Activated CD4-positive, alpha-beta T cell treated with anti-CD3 and anti-CD28 coated beads for 1 hour (primary cell): ENCODE measurements at places on chromosomes 6 and 20.

GRCh38 chr6:80886475-80886874 lies 780.0 kb downstream of the BCKDHB start:
- DNase-seq = no peak

DNA sequence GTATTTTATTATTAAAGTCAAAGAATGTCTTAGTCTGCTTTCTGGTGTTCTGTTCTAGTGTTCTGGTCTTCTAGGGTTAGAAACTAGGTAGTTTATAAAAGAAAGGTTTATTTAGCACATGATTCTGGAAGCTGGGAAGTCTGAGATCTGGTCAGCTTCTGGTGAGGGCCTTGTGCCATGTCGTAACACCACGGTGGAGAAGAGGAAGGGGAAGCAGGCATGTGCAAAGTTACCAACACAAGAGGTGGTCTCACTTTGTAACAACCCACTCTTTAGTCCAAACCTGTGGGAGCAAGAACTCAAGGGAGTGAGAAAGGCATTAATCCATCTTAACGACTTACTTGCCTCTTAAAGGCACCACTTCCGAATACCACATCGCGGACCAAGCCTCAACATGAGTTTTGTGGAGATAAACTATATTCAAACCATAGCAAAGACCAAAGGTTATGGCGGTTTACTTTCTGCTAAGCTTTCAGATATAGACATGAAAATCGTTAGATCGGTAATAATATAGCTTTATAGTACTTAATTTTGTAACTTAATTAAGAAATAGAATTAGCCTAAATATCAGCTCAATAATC lies 99.4 kb downstream of the NCOA3 start:
- no peak for DNase-seq

DNA sequence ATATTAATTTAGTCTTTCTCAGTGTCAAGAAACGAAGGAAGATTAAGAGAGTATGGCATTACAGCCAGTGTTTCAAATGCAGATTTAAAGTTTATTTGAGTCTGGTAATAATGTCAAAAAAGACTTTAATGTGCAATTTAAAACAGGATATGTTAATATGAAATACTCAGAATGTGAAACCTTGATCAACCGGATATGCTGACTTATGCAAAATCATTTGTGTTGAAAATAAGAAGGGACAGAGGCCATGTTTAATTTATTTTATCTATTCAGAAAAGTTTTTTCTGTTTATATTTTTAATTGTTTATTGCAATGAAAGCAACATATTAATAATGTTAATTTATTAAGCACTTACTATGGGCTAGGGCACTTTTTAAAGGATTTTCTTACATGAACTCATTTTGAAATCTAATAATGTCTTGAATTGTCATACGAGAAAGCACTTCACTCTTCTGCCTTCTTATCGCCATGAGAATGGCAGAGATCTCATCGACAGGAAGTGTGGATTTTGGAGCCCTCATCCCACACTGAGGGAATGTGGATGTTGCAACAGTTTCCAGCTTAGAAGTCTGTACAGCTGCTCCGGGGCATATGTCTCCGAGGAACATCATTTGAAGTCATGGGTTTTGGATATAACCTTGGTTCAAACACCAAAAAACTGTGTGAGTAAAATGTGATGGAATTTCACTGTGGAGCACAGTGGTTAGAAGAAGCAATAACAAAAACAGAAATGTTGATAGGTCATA lies 1410.4 kb downstream of the EPHA7 start:
- no peak for DNase-seq

GRCh38 chr6:31547727-31548543 lies 527 bp downstream of the NFKBIL1 start:
- no peak for DNase-seq

DNA sequence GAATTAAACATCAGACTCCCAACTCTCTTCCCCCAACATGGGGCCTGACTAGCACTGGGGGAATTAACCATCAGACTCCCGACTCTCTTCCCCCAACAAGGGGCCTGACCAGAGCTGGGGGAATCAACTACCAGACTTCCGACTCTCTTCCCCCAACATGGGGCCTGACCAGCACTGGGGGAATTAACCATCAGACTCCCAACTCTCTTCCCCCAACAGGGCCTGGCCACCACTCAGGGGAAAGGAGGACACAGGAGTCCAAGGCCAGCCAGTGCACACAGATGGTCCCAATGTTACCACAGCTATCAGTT lies 13.1 kb downstream of the CST7 start:
- no peak for DNase-seq

DNA sequence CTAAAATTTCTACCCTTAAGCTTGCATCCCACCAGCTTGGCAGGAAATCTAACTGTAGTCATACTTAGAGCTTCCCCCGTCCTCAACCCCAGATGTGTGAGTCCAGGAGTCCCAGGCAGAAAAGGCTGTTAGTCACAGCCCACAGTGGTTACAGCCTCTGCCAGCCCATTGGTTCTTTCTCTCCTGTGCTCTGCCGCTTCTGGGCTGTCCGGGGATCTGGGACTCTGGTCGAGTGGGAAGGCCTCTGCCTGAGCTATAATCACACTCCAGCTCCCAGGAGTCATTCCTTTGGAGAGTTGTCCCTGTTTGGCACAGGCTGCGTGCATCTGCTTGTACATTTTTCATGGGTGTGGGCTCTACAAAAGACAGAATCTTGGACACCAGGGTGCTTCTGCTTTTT lies 45.6 kb upstream of the FYN start:
- no peak for DNase-seq

- DNase-seq = no peak
Measured at GRCh38 chr20:56439771-56440291, 27.8 kb downstream of the CASS4 start.

- no peak for DNase-seq
Measured at GRCh38 chr6:75147512-75147911, 58.3 kb downstream of the COL12A1 start.

- no peak for DNase-seq
Measured at GRCh38 chr6:32187009-32187709, 2.8 kb downstream of the PBX2 start.

DNA sequence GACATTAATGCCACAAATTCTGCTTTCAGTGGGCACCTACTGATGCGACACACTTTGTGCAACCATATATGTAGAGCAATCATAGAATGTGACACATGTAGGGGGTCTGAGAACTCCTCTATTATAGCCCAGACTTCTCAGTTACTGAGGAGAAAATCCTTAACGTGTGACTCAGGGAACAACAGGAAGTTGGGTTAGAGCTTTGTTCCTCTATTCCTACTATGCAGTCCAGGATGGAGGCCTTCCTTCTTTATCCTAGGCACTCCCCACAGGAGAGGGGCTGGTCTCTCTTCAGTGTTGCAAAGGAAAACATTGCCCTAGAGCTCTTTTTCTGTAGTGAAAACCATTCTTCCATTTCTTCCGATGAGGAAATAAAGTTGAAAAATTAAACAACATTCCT lies 39.6 kb upstream of the RCAN2 start:
- no peak for DNase-seq

GRCh38 chr6:149941583-149942460 lies at the start of gene ULBP2:
Gene ULBP2 (plus strand): TSS chr6:149942014. CDS start chr6:149942073, 59 bp downstream.
- peak; percentile 83 for DNase-seq

- DNase-seq = no peak
Measured at GRCh38 chr6:20208687-20209378, 3.4 kb downstream of the MBOAT1 start.

- no peak for DNase-seq
Measured at GRCh38 chr6:123879749-123880148, 76.1 kb downstream of the NKAIN2 start.

- DNase-seq = no peak
Measured at GRCh38 chr6:73134588-73134987, 90.7 kb downstream of the KHDC1L start.

GRCh38 chr6:43428112-43428570 lies 800 bp downstream of the ABCC10 start:
- no peak for DNase-seq

DNA sequence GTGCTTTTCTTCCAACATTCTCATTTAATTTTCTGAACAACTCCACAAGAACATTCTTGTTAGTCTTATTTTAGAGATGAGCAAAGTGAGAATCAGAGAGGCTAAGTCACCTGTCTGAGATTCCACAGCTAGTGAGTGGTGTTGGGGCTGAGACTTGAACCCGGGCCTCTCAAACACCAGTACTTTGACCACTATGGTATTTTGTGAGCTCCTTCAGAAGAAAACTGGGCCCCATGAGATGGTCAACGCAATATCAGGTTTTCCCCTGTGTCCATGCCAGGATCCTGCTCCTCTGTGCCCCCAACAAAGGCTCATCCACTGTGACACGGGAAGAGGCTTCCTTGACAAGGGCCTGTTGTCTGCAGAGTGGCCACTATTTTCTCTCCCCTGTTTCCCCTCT lies 51.9 kb downstream of the MAFB start:
- no peak for DNase-seq

- no peak for DNase-seq
Measured at GRCh38 chr6:4459032-4459431, 317.2 kb upstream of the CDYL start.

DNA sequence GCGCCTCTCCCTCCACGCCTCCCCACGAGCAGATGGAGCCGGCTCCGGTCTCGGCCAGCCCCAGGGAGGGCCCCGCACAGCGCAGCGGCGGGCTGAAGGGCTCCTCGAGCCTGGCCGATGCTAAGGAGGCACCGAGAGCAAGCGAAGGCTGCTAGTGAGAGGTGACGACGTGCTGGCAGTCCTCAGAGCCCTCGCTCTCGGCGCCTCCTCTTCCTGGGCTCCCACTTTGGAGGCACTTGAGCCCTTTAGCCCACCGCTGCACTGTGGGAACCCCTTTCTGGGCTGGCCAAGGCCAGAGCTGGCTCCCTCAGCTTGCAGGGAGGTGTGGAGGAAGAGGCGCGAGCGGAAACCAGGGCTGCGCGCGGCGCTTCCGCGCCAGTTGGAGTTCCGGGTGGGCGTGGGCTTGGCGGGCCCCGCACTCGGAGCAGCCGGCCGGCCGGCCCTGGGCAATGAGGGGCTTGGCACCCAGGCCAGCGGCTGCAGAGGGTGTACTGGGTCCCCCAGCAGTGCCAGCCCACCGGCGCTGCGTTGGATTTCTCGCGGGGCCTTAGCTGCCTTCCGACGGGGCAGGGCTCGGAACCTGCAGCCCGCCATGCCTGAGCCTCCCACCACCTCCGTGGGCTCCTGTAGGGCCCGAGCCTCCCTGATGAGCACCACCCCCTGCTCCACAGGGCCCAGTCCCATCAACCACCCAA lies 2.5 kb upstream of the TMEM14C start:
- peak; percentile 29 for DNase-seq

DNA sequence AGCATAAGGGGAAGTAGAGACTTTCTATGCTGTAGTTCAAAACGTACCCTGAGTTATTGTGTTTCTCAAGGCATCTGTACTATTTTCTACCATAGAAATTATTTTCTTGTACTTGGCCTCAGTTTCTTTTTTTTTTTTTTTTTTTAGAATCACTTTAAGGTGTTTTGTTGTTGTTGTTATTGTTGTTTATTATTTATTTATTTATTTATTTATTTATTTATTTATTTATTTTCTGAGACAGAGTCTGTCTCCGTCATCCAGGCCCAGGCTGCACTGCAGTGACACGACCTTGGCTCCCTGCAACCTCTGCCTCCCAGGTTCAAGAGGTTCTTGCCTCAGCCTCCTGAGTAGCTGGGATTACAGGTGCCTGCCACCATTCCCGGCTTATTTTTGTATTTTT lies 179.1 kb downstream of the GRIK2 start:
- DNase-seq = no peak

DNA sequence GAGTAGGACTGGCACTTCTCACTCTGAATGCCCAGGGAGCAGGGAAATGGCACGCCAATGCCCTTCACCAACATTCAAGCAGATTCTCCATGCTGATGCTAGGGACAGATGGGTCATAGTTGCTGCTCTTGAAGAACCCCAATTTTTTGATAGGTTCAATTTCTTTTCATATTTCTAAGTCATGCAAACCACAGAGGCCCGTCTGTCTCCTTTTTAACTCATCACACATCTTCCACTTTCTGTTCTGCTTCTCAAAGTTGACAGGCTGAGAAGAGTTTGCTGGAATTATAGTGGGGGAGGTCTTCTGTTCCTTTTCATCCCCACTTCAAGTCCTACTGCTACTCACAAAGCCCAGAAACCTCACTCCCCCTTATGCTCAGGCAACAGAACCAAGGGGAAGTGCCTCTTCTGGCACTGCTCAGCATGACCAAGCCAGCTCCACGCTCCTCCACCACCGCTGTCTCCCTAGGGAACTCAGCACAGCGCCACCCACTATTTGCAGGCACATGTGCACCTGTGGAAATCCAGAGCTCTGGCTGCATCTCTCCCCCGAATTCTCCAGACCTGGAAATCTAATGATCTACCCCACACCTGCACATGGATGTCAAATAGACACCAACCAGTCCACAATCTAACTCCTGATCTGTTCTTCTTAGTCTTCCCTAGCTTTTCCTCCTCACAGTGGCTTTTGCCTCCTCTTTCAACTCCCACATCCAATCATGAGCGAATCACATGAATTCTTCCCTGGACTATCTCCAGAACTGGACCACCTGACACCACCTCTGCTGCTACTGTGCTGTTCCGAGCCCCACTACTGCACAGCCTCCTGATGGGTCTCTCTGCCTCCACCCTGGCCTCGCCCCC lies 10.7 kb downstream of the ZBTB24 start:
- DNase-seq = no peak

DNA sequence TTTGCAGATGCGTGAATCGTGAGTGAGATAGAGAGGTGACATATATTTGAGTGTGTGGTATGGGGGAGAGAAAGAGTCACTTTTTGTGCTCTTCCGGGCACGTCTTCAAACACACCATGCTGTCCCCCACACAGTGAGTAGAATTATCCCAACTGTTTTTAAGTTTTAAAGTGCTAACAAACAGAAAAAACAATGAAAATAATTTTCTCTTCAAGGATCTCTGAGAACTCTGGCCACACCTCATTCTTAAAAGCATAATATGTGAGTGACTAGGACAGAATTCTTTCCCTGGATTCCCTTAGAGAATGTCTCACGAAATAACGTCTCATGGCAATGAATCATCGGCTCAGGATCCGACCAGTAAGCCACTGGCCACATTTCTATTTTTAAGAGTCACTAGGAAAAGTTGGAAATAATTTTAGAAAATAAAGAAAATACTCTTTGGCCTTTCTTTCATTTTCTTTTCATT lies 235.7 kb upstream of the ZNF217 start:
- DNase-seq = no peak

- no peak for DNase-seq
Measured at GRCh38 chr6:37126961-37127616, 42.9 kb upstream of the PIM1 start.

DNA sequence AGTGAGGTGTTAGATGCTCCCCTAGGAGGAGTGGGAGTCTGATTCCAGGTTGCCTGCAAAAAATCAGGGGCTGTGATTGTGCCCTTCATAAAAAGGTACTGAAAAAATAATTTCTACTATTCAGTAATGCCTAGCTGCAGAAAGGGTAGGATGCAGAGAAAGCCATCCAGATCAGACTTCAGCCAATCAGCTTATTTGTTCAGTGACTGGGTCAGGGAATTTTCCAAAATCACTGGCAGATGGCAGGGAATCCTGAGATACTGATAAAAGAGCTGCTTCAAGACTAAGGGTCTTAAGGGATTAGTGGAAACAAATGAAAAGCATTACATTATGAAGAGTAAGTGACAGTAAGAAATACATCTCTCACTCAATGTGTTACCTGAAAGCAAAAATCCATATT lies 42.8 kb upstream of the MTRF1L start:
- no peak for DNase-seq
